Naive thymus-derived CD4-positive, alpha-beta T cell (primary cell): ENCODE measurements at places on chromosomes 2 and 18. TPM values are rescaled to one million over a fixed set of nuclear protein-coding genes. Genes with fewer than 3 reads are reported as not detected.
A peak's percentile ranks its signal among the peaks of the same experiment; 100 is the strongest.

- DNase-seq, result no peak
- H3K4me3 ChIP-seq, result no peak overlapping the region
- H3K27ac ChIP-seq, result no peak overlapping the region
- no peaks in the 10 kb centered on the region for H3K27me3 ChIP-seq
These were observed 372.6 kb downstream of the SLC4A3 start for GRCh38 chr2:220000080-220000479.

GRCh38 chr2:69565431-69565839 lies 78.1 kb downstream of the AAK1 start:
- no peaks in the 10 kb centered on the region for H3K27me3 ChIP-seq
- no peak overlapping the region for H3K4me3 ChIP-seq
- no peaks in the 10 kb centered on the region for H3K36me3 ChIP-seq
- H3K4me1 ChIP-seq, result peaks cover 74% of the 10 kb centered on the region
- DNase-seq, result peak; percentile 47

DNA sequence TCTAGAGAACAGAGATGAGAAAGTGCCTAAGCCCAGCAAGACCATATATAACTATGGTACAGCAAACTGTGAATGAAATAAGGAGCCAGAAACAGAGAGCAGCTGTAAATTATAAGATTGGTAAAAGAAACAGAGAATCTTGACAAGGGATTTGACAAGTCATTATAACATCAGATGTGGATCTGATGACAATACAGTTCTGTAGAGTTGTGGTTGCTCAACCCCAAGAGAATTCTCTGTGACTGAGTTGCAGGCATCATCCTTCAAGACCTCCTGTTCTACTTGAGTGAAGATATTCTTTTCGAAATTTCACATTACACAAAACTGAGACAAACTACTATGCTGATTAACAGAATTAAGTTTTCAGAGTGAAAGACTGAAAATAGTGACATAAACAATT lies 343.1 kb upstream of the SLC39A10 start:
- no peaks in the 10 kb centered on the region for H3K4me1 ChIP-seq
- no peak for DNase-seq
- H3K27ac ChIP-seq, result no peak overlapping the region
- H3K27me3 ChIP-seq, result no peaks in the 10 kb centered on the region
- H3K4me3 ChIP-seq, result no peak overlapping the region
- H3K36me3 ChIP-seq, result no peaks in the 10 kb centered on the region

Gene MROH2A
- total RNA-seq, result not detected in 2 replicates

Gene SIGLEC15
- total RNA-seq, result not detected
